Activated T-helper 1 cell treated with anti-CD3 and anti-CD28 coated beads, Interleukin-12 subunit alpha, Interleukin-12 subunit beta, Interleukin-2, Interleukin-4 antibody, amounts not matched to agents 30 ng/mL and 10 ng/mL and 1 ng/mL, durations not matched to agents 14 hours and 24 hours and 36 hours (primary cell): ENCODE measurements at places on chromosomes 2 and 18.

- DNase-seq, result no peak
Observed at GRCh38 chr2:190553254-190553653, 18.7 kb upstream of the NEMP2 start.

- no peak for DNase-seq
Observed at GRCh38 chr18:23584019-23584983, 2.0 kb downstream of the NPC1 start.

- no peak for DNase-seq
Observed at GRCh38 chr2:47008381-47009252, 93.0 kb upstream of the MCFD2 start.

- DNase-seq, result no peak
Observed at GRCh38 chr2:30930716-30931115, 123.5 kb upstream of the CAPN13 start.

DNA sequence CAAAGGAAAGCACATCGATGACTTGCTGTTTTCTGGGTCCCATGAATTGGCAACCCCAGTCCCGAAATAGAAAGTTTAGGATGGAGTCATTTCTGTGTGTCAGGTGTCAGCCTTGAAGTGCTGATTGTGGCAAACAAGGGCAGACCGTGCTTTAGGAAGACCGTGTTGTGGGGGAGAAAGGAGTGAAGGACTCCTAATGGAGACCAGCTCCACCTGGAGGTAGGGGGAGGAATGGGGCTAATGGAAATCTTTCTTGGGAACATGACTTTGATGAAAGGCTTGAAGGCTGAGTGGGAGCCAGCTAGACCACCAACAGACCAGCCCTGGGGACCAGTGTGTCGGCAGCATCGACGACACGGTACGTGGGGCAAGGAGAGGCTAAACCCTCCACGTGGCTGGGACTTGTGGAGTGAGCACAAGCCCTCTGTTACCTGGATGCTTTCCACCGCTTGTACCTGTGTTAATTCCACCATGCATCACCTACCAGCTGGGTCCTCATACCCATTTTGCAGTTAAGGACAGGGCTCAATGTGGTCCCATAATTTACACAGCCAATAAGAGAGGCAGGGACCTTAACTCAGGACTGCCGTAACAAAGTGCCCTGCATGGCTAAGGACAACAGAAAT lies 104.2 kb downstream of the SH3BP4 start:
- no peak for DNase-seq

DNA sequence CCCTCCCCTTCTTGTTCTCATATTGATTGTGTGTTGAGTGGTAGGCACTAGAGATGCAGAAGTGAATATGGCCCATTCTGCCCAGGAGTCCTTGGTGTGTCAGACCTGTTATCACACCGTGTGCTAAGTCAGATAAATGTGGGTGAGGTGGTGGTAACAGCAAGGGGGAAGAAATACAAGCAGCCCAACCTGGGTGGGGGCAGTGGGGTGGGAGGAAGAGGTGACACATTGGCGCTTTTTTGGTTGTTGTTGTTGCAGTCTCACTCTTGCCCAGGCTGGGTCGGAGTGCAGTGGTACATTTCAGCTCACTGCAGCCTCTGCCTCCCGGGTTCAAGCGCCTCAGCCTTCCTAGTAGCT lies 12.8 kb downstream of the B3GNT2 start:
- no peak for DNase-seq

DNA sequence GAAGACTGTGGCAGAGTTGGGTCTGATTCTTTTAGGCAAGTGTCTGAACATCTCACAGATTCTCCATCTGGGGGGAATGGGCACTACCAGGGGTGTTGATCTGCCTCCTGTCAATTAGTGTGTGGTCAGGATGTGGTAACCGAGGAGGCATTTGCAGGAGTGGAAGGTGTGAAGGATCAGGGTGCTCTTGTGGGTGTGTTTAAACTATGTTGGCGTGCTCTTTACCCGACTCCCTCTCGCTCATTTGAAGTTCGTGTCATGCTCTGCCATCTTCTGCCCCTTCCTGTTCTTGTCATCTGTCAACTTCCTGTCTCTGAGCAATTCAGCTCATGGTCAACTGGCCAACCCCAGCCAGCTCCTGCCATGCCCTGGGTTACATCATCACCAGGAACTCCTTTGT lies 107.9 kb downstream of the RTN4 start:
- DNase-seq, result no peak

DNA sequence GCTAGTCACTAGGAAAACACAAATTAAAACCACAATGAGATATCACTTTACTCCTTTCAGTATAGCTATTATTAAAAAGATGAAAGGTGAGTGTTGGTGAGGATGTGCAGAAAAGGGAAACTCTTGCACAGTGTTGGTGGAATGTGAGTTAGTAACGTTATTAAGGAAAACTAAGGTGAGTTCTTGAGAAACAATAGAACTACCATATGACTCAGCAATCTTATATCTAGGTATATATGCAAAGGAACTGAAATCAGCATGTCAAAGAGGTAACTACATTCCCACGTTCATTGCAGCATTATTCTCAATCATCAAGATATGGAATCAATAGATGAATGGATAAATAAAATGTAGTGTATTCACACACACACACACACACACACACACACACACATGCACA lies 117.3 kb upstream of the HNMT start:
- no peak for DNase-seq

- no peak for DNase-seq
Observed at GRCh38 chr2:99404797-99405669, 67.8 kb downstream of the EIF5B start.

GRCh38 chr18:58135701-58136331 lies 91.8 kb downstream of the NEDD4L start:
- peak; percentile 20 for DNase-seq

- DNase-seq, result no peak
Observed at GRCh38 chr2:48910961-48911360, 155.4 kb upstream of the LHCGR start.

GRCh38 chr2:225600444-225600843 lies 200.9 kb downstream of the NYAP2 start:
- DNase-seq, result no peak

- DNase-seq, result no peak
Observed at GRCh38 chr2:79101024-79101423, 13.2 kb upstream of the REG1B start.

- DNase-seq, result no peak
Observed at GRCh38 chr2:171266102-171266501, 105.4 kb upstream of the TLK1 start.

DNA sequence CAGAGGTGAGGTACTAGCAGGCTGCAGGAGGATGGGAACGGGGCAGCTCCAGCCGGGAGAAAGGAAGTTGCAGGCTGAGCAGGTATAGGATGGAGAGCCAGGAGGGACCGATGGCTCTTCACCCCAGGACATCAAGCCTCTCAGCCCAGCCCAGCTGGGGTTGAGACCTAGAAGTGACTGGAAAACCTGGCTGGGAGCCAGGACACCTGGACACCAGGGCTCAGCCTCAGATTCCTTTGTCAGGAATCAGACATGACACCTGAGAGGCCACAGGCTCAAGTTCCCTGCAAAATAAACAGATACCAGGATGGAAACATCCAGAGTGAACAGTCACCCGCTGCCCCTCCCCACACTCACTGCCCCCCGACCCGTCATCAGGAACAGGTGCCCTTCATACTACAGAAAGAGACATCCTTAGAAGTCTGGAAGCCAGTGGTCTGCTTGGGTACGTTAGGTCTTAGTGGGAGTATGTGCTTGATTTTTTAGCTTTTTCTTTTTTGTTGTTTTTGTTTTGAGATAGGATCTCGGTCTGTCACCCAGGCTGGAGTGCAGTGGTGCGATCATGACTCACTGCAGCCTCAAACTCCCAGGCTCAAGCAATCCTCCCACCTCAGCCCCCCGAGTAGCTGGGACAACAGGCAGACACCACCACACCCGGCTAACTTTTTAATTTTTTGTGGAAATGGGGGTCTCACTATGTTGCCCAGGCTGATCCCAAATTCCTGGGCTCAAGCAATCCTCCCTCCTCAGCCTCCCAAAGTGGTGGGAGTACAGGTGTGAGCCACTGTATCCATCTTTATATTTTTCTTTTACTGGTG lies 95.7 kb upstream of the STPG4 start:
- DNase-seq, result no peak

GRCh38 chr2:207387001-207387571 lies 142.7 kb upstream of the CREB1 start:
- DNase-seq, result no peak

DNA sequence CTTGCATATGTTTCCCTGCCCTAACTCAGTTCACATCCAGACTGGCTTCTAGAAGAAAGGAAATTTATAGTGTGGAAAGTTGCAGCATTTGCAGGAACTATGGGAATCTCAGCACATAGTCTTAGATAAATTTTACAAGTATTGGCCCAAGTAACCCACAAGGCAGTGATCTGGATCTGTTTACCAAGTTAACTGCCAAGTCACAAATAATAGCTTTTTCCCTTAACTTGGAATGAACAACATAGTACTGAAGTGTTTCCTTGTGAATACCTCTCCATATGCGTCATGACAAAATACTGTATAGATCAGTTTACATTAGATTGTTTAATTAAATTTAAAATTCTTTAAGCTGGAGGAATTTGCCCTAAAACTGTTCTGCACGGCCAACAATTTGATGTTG lies 255.8 kb upstream of the EPAS1 start:
- no peak for DNase-seq

GRCh38 chr18:75937306-75937705 lies 509.8 kb upstream of the SMIM21 start:
- DNase-seq, result no peak

DNA sequence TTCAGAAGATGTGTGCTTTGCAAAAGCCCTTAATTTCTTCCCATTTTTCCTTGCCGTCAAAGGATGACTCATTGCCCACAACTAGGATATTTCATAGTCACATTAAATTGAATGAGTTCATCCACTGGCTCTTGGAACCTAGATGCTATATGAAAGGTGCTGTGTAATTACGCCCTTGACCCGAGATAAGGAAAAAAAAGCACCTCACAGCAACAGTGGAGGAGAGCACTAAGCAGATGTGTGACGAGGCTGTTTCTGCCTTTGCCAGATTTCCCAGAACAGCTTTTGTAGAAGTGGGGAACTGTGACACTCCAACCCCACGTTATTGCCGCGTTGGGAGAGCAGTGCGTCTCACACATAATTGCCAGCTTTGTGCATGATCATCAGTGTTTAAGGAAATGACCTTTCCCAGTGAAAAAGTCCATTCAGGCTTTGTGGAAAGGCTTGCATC lies 33.3 kb upstream of the TMEM87B start:
- no peak for DNase-seq

DNA sequence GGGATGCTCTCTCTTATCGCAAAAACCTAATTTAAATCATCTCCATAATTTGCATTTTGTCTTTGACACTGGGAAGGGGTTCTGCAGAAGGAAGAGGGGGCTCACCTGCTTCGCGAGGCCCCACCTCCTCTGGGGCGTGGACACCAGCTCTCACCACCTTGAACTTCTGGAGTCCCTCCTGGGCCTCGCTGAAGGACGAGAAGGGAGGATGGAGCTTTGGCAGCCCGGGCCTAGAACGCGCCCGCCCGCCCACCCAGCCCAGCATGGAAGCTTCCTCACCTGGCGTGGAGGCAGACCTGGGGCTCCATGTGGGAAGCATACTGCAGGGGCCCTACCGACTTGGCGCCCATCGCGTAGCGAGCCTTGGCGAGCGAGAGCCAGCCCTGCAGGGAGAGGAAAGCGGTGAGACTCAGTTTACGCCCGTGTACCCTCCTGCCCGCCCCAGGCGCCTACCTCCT lies 1.1 kb upstream of the IMP4 start:
- peak; percentile 22 for DNase-seq

DNA sequence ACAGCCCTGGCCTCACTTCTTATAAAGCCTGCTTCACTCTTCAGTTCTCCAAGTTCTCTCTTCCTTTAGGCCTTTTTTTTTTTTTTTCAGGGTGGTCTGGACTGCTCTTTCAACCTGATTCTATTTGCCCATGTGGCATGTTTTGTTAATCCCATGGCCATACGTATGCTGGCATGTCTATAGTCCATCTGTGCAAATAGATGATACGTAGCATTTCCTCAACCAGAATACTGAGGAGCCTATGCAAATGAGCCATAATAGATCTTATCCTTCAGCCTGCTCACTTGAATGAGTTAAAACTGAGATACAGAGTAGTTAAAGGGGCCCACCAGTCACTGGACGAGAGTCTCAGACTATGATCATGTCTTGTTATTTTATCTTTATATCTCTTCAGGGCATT lies 265.2 kb upstream of the CXCR4 start:
- no peak for DNase-seq

GRCh38 chr18:26538524-26538923 lies 9.8 kb downstream of the KCTD1 start:
- DNase-seq, result no peak

DNA sequence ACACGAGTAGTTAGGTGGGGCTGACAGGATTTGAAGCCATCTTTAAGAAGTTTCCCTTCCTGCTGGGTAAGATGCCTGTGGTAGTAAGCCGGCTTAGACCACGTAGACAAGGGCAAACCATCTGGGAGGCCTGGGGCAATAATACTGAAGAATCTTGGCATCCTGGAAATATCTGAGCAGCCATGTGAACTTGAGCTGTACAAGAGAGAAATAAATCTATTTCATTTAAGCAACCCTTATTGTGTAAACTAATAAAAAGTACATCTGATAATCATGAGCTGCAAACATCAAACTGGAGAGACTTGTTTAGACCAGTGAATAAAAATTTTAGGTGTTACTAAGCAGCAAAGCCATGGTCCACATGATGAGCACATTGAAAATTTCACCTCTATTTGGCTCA lies 11.4 kb upstream of the CETN1 start:
- no peak for DNase-seq
